ENCODE measurements at places on chromosomes 3 and 15. TPM values are rescaled to one million over a fixed set of nuclear protein-coding genes. Genes with fewer than 3 reads are reported as not detected.
A peak's percentile ranks its signal among the peaks of the same experiment; 100 is the strongest.

GRCh38 chr15:90948506-90948905 is 6.2 kb upstream of the RCCD1 start:
- H3K4me3 ChIP-seq: no peak overlapping the region
- DNase-seq: no peak

DNA sequence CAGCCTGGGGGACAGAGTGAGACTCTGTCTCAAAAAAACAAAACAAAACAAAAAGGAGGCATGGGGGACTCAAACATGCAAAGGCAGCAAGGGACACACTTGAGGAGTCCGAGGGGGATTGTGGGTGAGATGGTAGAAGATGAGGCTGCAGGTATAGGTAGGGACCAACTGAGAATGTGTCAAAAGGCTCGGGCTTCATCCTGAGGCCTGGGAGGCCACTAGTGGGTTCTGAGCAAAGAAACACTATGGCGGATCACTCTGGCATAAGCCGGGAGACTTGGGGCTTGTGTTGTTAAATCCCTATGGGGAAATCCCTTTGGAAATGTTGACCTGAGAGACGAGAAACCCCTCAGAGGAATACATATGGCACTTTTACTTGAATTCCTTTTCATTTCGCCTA is 21.2 kb downstream of the ZNF710 start:
- no peaks in the 10 kb centered on the region for H3K27me3 ChIP-seq
- H3K36me3 ChIP-seq: peaks cover 6% of the 10 kb centered on the region
- H3K4me1 ChIP-seq: peaks cover 18% of the 10 kb centered on the region
- no peak overlapping the region for H3K27ac ChIP-seq
- no peak overlapping the region for H3K4me3 ChIP-seq

- no peaks in the 10 kb centered on the region for H3K27me3 ChIP-seq
- DNase-seq: no peak
- H3K27ac ChIP-seq: peak overlapping the region; percentile 85
- peaks cover 30% of the 10 kb centered on the region for H3K4me1 ChIP-seq
- H3K4me3 ChIP-seq: peak overlapping the region; percentile 72
- peaks cover 20% of the 10 kb centered on the region for H3K36me3 ChIP-seq
Measured at GRCh38 chr3:4517643-4518311, 24.6 kb downstream of the ITPR1 start.

GRCh38 chr15:70617911-70618287 is 145.5 kb downstream of the UACA start:
- H3K4me3 ChIP-seq: no peak overlapping the region
- DNase-seq: no peak
- H3K27ac ChIP-seq: no peak overlapping the region
- H3K27me3 ChIP-seq: peaks cover 17% of the 10 kb centered on the region

PRR20G gene
- total RNA-seq: not detected

DNA sequence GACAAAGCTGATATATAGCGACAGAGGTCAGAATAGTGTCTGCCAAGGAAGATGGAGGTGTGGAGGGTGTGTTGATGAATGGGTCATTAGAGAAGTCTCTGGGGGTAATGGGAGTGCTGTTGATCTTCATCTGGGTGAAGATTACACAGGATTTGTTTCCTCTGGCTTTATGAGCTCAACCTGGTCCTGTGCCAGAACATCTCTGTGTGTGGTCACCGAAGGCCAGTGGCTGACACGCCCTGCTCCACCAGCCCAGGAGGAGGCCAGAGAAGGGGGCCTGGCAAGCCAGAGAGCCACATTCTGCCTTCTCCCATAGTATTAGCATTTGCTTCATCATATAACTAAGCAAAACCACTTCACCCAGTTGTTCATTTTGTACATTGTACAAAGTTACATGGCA is 121.1 kb downstream of the ZNF621 start:
- peaks cover 4% of the 10 kb centered on the region for H3K27me3 ChIP-seq
- H3K27ac ChIP-seq: no peak overlapping the region
- no peak overlapping the region for H3K4me3 ChIP-seq
- H3K36me3 ChIP-seq: no peaks in the 10 kb centered on the region
- H3K4me1 ChIP-seq: no peaks in the 10 kb centered on the region
- no peak for DNase-seq

DNA sequence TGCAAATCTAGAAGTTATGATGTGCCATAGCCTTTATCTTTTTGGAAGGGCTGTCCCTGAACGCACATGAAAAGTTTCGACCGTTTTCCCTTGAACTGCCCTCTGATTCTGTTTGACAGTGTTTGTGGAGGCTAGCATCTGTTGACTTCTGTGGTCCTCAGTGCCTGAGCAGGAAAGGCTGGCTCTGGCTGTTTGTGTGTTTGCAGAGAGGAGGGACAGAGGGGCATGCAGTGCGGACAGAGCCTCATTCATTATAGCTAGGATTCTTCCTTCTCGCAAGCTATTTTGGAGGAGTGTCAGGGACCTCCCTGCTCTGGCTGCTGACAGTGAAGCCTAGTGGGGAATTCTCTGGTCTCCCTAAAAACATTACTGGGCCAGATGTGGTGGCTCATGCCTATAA is 64.5 kb downstream of the CDAN1 start:
- H3K4me1 ChIP-seq: no peaks in the 10 kb centered on the region
- no peak overlapping the region for H3K27ac ChIP-seq
- no peak for DNase-seq
- H3K27me3 ChIP-seq: no peaks in the 10 kb centered on the region
- peaks cover 9% of the 10 kb centered on the region for H3K36me3 ChIP-seq

- no peak for DNase-seq
- no peak overlapping the region for H3K27ac ChIP-seq
Measured at GRCh38 chr3:96865605-96866004, 51.2 kb downstream of the EPHA6 start.

GRCh38 chr15:69724333-69724732 is 271.7 kb downstream of the RPLP1 start:
- H3K27ac ChIP-seq: peak overlapping the region; percentile 24
- no peak for DNase-seq
- H3K4me1 ChIP-seq: peaks cover 76% of the 10 kb centered on the region
- peaks cover 6% of the 10 kb centered on the region for H3K27me3 ChIP-seq
- H3K36me3 ChIP-seq: peaks cover 2% of the 10 kb centered on the region
- H3K4me3 ChIP-seq: no peak overlapping the region

UBAP1L gene
- total RNA-seq: 6.1 TPM

GRCh38 chr3:48276911-48277641 is 36.2 kb downstream of the ZNF589 start:
- H3K27me3 ChIP-seq: no peaks in the 10 kb centered on the region
- DNase-seq: no peak
- peaks cover 1% of the 10 kb centered on the region for H3K36me3 ChIP-seq
- H3K4me3 ChIP-seq: no peak overlapping the region
- no peak overlapping the region for H3K27ac ChIP-seq

GRCh38 chr15:48370460-48370859 is 39.2 kb downstream of the DUT start:
- H3K4me1 ChIP-seq: no peaks in the 10 kb centered on the region
- DNase-seq: no peak
- H3K4me3 ChIP-seq: no peak overlapping the region
- H3K27ac ChIP-seq: no peak overlapping the region
- peaks cover 21% of the 10 kb centered on the region for H3K27me3 ChIP-seq

GRCh38 chr15:65038836-65039235 is 6.4 kb upstream of the SLC51B start:
- no peak for DNase-seq
- H3K4me3 ChIP-seq: no peak overlapping the region
- H3K36me3 ChIP-seq: no peaks in the 10 kb centered on the region
- peaks cover 7% of the 10 kb centered on the region for H3K27me3 ChIP-seq

DNA sequence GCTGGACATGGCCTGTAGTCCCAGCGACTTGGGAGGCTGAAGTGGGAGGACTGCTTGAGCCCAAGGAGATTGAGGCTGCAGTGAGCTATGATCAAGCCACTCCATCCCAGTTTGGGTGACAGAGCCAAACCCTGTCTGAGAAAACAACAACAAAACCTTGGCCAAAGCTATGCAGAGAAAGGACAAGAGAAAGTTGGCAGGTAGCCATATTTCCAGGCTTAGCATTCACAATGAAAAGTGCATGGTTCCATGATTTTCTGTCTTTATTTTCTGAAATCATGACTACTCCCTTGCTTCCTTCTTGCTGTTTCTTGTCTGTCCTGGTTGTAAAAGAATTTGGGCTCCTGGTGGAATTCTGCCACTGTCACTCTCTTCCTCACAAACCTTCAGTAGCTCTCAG is 284.6 kb upstream of the C2CD4B start:
- H3K27ac ChIP-seq: no peak overlapping the region
- no peaks in the 10 kb centered on the region for H3K36me3 ChIP-seq
- no peak for DNase-seq
- no peaks in the 10 kb centered on the region for H3K4me1 ChIP-seq
- no peaks in the 10 kb centered on the region for H3K27me3 ChIP-seq
- H3K4me3 ChIP-seq: no peak overlapping the region

RNU5B-1 gene
- 27.2 TPM for total RNA-seq

GRCh38 chr15:91521996-91522395 is 331.5 kb upstream of the SLCO3A1 start:
- no peaks in the 10 kb centered on the region for H3K27me3 ChIP-seq
- no peak overlapping the region for H3K4me3 ChIP-seq
- DNase-seq: no peak
- peaks cover 25% of the 10 kb centered on the region for H3K36me3 ChIP-seq
- H3K27ac ChIP-seq: peak overlapping the region; percentile 80

DNA sequence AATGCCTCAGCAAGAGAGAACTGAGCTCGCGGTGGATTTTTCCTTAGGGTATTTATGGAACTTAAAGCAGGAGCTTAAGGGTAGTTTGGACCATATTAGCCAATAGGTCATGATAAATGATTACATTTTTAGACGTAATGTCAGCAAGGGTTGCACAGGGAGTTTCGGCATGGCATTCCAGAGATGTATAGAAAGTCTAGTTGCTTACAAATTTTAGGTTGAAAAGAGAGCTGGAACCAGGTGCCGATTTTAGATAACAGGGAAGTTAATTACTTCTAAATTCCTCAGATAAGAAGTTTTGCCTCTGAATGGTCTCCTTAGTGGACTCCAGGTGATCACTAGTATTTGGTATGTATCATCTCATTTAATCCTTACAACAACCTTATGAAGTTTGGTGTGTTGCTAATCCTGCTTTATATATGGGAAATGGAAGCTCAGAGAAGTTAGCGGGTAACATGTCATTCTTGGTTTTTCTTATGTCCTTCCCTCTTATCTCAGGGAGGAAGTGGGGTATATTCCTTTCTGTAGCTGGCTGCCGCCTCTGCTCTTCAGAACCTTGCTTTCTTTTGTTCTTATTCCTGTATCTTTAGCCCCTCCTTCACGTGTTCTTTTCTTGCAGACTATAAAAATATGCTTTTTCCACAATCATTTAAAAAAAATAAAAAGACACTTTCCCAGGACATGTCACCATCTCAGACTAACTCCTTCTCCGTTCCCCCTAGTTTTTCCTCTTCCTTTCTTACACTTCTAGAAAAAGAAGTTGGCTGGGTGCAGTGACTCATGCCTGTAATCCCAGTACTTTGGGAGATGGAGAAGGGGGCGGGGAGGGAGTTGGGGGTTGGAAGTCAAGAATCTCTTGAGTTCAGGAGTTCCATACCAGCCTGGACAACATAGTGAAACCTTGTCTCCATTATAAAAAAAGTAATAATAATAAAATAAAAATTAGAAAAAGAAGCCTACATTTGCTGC is 25.7 kb downstream of the IQGAP1 start:
- peaks cover 38% of the 10 kb centered on the region for H3K36me3 ChIP-seq
- peak overlapping the region; percentile 61 for H3K4me3 ChIP-seq
- peak overlapping the region; percentile 57 for H3K27ac ChIP-seq
- H3K27me3 ChIP-seq: no peaks in the 10 kb centered on the region
- peaks cover 54% of the 10 kb centered on the region for H3K4me1 ChIP-seq

GRCh38 chr3:2771741-2772140 is 338.4 kb downstream of the IL5RA start:
- no peaks in the 10 kb centered on the region for H3K27me3 ChIP-seq
- H3K4me1 ChIP-seq: no peaks in the 10 kb centered on the region
- no peak overlapping the region for H3K4me3 ChIP-seq
- DNase-seq: no peak
- H3K36me3 ChIP-seq: no peaks in the 10 kb centered on the region

ERICH6 gene
- not detected for total RNA-seq

GOLGA6A gene
- total RNA-seq: not detected

DNA sequence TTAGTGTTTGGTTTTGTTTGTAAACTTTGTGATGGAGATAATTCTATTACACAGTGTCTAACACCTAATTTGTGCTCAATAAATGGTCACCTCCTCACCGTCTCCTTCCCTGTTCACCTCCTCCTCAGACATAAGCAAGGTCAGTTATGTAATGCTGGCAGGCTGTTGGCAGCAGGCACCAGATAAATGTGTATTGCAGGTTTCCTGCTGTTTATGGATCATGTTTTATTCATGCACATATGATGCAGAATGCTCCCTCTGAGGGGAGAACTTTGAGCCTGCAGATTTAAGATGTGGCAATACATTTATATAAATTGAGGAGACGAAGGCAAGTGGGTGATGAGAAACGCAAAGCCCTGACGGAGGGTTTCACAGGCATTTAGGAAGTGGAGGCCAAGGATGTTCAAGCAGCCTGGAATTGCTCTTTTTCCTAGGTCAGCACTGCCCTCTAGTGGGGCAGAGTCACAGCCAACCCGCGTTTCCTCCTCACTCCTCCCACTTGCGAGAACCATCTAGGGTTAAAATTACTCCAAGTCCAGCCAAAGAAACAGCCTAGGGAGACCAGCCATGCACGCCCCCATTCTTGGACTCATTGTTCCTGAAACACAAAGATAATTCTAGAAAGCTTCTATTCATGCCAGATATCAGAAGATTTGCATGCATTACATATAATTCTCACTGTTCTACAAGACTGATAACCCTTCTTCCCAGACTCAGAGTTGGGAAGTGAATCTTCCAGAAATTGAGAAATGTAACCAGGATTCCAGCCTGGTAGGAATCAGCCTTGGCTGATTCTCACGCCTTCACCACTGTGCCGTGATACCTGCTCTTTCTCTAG is 228.7 kb downstream of the SLCO3A1 start:
- no peak overlapping the region for H3K27ac ChIP-seq
- no peaks in the 10 kb centered on the region for H3K27me3 ChIP-seq
- H3K4me1 ChIP-seq: peaks cover 4% of the 10 kb centered on the region
- no peak overlapping the region for H3K4me3 ChIP-seq

AGBL1 gene
- total RNA-seq: not detected

GRCh38 chr3:16304061-16305010 is 39.3 kb downstream of the OXNAD1 start:
- peaks cover 80% of the 10 kb centered on the region for H3K4me1 ChIP-seq
- peak overlapping the region; percentile 84 for H3K27ac ChIP-seq
- DNase-seq: no peak
- H3K36me3 ChIP-seq: peaks cover 63% of the 10 kb centered on the region

DNA sequence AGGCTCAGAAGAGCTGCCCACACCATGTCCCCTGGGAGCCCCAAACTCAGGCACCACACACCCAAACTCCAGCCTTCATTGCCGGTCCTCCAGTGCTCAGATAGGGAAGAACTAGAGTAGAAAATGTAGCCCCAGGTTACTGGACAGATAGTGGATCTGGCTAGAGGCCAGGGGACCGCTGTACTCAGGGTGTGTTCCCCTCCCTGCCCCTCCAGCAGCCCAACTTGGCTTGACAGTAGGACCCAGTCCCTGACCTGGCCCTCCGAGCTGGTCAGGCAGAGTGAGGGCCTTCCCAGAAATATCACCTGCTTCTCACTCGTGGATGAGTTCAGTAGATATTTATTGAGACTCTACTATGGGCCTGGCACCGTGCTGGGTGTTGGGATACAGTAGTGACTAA is 100.0 kb downstream of the CORO2B start:
- no peak overlapping the region for H3K27ac ChIP-seq
- DNase-seq: no peak
- peaks cover 5% of the 10 kb centered on the region for H3K27me3 ChIP-seq
- H3K4me1 ChIP-seq: peaks cover 3% of the 10 kb centered on the region

GXYLT2 gene
- total RNA-seq: not detected

CD96 gene
- total RNA-seq: 379 TPM

CKMT1A gene
- not detected for total RNA-seq

GRCh38 chr15:80970018-80970657 is 19.5 kb downstream of the MESD start:
- no peaks in the 10 kb centered on the region for H3K27me3 ChIP-seq
- H3K4me3 ChIP-seq: no peak overlapping the region
- H3K36me3 ChIP-seq: peaks cover 8% of the 10 kb centered on the region

All from activated naive CD8-positive, alpha-beta T cell treated with anti-CD3 and anti-CD28 coated beads, Interleukin-2, amount 10 ng/mL, durations not matched to agents 7 days and 5 days (primary cell).